ENCODE measurements at places on chromosomes 12 and 14.
A peak's percentile ranks its signal among the peaks of the same experiment; 100 is the strongest.

GRCh38 chr12:16564675-16565074, 41.3 kb downstream of the LMO3 start:
- DNase-seq: no peak

DNA sequence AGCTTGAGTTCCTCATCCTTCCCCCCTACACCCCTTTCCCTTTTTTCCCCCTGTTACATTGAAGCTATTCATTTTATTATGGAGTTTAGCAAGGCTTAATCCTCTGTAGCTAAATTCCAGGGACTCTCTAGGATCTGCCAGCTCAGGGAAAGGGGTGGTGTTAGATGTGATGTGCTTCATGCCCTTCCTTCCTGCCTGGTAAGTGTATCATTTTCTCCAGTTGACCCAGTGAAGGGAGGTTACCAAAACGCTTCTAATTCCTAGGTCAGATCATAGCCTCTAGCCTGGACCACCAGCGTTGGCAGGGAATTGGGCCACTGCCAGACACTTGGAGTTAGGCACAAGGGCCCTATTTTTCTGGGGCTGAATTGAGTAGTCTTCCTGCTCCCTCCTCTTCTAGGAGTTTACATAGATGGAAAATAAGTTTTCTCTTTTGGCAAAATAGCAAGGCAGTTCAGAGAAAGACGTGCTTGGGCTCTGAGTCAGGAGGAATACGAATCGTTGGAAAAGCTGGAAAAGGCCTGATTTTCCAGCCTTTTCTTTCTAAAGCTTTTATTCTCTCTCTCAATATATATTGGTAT, 88.3 kb downstream of the NPAS3 start:
- DNase-seq: no peak

GRCh38 chr12:104671409-104672095, 214.8 kb downstream of the CHST11 start:
- peak; percentile 78 for DNase-seq

DNA sequence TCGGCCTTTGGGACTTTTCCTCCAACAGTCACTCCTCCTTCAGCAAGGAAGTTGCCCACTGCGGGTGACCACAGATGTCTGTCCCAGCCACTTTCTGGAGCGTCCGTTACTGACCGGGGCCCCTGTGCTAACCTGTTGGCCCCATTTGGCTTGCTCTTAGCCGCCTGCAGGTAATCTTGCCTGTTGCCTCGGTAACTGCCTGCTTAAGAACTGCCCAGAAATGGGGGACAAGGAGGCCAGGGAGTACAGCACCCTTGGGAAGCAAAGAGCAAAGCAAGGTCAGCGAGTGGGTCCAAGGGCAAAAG, 338.8 kb upstream of the SFSWAP start:
- DNase-seq: no peak

DNA sequence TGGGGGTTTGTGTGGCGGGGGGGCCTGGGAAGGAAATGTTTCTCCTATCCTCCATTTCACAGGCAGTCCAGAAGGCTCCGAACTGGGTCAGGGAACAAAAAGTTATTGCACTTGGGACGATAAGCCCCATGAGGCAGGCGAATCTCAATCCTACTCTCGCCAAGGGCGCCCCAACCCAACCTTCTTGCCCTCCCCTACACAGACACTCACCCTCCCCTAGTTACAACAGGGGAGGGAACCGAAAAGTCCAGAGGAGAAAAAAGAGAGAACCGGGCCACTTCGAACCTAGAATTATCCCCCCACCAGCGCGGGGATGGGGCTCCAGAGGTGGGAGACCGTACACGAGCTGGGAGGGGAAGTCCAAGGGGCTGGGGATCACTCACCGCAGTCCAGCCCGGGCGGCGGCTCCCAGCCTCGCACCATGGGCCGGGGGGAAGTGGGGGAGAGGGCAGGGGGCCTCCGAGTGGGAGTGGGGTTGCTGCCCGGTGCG, 357 bp downstream of the HOMEZ start:
- DNase-seq: no peak

DNA sequence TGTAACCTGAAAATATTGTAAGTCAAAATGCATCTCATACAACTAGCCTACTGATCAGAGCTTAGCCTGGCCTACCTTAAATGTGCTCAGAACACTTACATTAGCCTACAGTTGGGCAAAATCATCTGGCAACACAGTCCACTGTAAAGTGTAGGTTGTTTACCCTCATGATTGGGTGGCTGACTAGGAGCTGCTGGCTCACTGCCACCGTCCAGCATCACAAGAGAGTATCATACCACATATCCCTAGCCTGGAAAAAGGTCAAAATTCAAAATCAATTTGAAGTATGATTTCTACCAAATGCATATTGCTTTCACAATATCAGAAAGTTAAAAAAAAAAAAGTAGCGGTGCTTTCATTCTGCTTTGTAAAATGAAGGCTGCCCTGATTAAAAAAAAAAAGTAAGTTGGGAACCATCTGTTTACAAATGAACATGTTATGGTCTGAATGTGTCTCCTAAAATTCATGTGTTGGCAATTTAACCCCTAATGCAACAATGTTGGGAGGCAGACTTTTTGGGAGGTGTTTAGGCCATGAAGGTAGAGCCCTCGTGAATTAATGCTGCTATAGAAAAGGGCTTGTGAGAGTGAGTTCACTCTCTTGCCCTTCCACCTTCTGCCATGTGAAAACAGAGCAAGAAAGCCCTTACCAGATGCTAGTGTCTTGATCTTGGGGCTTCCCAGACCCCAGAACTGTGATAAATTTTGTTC, 211.8 kb downstream of the PPM1H start:
- DNase-seq: no peak

GRCh38 chr12:1314523-1314922, 279.9 kb downstream of the FBXL14 start:
- DNase-seq: no peak

DNA sequence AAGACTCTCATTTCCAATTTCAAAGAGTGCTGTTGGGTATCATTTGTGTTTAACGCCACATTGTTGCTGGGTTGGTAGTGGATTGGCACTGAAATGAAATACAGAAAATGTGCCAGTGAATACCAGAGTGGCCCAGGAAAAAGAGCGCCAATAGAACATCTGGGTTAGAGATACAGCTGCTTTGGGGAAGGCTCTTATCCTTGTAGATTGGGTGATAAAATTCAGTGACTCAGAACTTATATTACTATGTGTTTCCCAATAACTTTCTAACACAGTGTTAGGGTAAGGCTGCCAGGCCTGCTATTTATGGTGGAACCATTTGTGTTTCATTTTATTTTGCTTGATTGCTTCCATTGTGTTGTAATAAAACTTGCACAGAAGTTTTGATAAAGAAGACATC, 168.2 kb upstream of the SSTR1 start:
- no peak for DNase-seq

- DNase-seq: no peak
Observed at GRCh38 chr12:90399357-90399756, 555.6 kb downstream of the CCER1 start.

- no peak for DNase-seq
Observed at GRCh38 chr12:129193263-129193871, 340.1 kb downstream of the GLT1D1 start.

- peak; percentile 20 for DNase-seq
Observed at GRCh38 chr12:54981796-54982195, 2.8 kb downstream of the TESPA1 start.

DNA sequence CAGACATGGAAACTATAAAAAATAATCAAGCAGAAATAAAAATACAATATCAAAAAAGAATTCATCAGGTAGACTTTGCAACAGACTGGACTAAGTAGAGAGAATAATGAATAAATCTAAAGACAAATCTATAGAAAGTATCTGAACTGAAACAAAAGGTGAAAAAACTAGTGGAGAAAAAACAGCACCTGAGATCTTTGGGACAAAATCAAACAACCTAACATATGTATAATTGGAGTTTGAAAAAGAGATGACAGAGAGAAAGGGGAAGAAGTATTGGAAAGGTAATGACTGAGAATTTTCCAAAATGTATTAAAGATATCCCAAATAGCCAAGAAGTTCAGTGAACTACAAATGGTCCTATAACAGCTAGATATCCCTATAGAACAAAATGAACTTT, 245.4 kb downstream of the IPO8 start:
- DNase-seq: no peak

DNA sequence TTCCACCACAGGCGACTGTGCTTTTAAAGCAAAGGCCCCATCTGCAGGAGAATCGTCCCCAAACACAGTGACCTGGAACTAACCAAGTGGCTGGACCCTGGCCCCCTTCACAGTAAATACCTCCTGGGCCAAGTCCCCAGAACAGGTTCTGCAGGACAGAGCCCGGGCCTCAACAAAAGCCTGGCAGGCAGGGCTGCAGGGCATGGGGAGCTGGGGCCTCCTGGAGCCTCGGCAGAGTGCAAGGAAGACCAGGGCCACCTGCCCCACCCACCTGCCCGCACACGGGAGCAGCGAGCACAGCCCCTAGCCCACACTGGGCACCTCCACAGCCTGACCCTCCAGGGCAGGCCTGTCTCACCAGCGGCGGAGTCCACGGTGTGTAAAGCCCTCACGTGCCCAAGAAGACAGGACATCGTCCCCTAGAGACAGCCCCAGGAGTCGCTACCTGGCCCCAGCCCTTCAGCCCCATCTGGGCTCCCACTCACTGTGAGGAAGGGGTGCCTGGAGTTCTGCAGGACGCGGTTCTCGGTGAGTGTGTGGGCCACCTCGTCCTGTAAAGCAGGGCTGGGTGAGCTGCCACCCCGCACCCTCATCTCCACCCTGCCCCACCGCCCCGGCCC, 21.0 kb downstream of the AKT1 start:
- no peak for DNase-seq

DNA sequence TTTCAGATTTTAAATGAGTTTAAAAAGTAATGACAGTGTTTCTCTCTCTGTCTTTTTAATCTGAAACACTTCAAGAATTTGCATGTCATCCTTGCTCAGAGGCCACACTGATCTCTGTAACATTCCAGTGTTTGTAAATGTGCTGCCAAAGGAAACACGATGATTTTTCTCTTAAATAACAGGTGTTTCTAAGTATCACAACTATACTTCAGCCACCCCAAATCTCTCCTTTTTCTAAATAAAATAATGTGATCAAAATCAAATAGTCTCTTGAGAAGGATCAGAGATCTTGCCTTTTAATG, 3.3 kb upstream of the GALC start:
- DNase-seq: no peak

DNA sequence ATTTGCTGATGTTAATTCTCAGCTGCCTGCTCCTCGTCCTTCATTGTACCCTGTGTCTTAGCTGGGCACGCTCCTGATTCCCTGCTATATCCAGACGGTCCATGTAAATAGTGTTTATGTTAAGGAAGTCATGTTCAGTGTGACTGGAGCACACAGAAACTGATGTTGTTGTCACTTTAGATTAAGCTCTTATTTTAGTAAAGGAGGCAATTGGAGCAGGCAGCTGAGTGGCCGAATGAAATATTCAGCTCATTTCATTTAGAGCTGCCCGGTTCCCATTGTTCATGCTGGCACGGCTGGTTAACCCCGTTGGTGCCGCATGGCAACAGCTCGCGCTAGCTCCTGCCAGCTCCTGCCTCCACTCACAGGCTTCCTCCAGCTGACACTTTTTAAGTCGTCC, 446.8 kb upstream of the SOX5 start:
- DNase-seq: no peak

- DNase-seq: no peak
Observed at GRCh38 chr14:74954232-74954946, 1.0 kb downstream of the PGF start.

GRCh38 chr12:107126796-107127481, 33.6 kb upstream of the CRY1 start:
- DNase-seq: no peak

GRCh38 chr12:104956870-104957718, 996 bp downstream of the SLC41A2 start:
- no peak for DNase-seq

- no peak for DNase-seq
Observed at GRCh38 chr14:53432378-53432802, 279.3 kb upstream of the DDHD1 start.

DNA sequence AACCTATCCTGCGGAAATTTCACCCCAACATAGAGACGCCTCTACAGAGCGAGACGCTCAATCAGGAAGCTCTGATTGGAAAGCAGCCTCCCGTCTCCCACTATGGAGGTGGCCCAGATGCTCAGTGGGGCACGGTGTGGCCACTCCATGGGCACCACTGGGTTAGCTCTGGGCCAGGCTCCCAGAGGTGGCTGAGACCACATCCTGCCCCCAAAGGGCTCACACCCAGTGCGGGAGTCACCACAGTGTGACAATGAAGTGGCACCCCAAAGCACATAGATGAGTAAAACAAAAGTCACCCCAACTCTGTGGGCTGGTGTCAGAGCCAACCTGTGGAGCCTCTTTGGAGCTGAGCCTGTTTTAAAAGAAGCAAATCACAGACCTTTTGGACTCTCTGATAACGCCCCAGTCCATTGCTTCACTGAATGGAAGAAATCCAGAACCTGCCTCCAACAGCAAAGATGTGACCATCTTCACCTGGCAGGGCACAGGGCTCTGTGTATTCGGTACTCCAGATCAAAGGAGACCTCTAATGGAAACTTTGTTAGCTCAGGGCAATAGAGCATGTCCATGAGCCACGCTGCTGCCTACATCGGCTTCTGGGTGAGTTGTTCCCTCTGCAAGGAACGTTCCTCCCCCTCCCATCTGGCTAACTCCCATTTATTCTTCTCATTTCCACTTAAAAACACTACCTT, 19.6 kb downstream of the CLMN start:
- no peak for DNase-seq

DNA sequence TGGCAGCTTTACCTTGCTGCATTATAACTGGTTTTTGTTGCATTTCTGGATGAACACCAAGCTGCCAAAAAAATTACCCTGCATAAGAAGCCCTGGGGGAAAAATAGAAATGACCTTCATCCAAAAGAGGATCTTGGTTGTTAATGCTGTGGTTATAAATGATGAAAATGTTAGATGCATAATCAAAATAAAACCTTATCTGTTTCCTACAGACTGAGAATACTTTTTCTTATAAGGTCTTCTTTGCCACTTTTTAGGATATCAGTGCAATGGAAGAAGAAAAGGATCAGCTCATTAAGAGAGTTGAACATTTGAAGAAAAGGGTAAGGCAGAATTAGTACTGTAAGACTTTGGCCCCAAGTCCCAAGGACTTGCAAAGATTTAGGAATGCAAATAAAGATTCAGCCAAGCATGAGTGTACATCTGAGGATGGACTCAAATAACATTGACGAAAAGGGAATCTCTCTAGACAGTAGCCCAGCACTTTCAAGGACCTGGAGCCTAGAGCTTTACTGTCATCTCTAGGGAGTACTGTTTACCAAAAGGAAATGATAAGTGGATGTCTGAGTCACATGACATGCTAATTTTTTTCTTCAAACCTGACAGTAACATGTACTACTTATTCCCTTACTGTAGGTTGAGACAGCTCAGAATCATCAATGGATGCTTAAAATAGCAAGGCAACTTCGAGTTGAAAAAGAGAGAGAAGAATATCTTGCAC, 10.7 kb downstream of the IFT81 start:
- DNase-seq: no peak
